ENCODE measurements at places on chromosomes 3 and 15.

GRCh38 chr15:42921342-42921731, 759 bp upstream of the TTBK2 start:
- DNase-seq: no peak

GRCh38 chr3:114718898-114719210, 425.0 kb downstream of the TIGIT start:
- no peak for DNase-seq

GRCh38 chr3:194082743-194083636, 53.0 kb upstream of the HES1 start:
- DNase-seq: no peak

GRCh38 chr15:101003081-101003480, 83.9 kb downstream of the LRRK1 start:
- DNase-seq: no peak

- no peak for DNase-seq
These were observed 18.6 kb downstream of the ATP10A start for GRCh38 chr15:25844542-25844941.

- DNase-seq: no peak
These were observed 87.8 kb downstream of the COL6A6 start for GRCh38 chr3:130604806-130605205.

DNA sequence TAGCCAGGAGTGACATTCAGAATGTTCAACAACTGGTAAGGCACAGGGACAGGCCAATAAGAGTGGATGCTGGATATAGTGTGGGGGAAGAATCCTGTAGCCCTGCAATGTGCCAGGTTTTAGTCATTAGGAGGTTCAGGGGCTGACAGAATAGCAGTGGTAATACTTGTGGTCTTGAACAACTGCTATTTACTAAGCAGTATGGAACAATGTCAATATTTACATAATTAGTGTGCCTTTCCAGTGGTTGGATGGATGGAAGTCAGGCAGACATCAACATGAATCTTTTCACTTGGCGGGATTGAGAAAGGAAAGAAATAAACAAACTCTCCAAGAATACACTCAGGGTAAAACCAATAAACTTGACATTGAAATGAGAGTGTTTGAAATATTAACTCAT, 55.1 kb downstream of the OTOL1 start:
- no peak for DNase-seq

DNA sequence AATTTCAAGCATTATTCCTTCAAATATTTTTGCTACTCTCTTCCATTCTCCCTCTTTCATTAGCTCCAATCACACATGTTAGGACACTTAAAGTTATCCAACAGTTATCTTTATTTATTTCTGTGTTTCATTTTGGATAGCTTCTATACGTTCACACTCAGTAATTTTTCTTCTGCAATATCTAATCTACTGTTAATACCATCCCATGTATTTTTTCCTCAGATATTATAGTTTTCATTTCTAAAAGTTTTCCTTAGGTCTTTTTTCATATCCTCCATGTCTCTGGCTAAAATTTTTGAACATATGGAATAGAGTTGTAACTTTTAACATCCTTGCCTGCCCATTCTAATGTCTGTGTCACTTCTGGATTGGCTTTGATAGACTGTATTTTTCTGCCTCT, 73.4 kb downstream of the CTNNB1 start:
- no peak for DNase-seq

- no peak for DNase-seq
These were observed 43.5 kb downstream of the GOLGA6L2 start for GRCh38 chr15:23403550-23403949.

- DNase-seq: no peak
These were observed 79.2 kb downstream of the ABI3BP start for GRCh38 chr3:100913870-100914648.

GRCh38 chr15:100783760-100784492, 95.7 kb upstream of the ALDH1A3 start:
- peak; percentile 72 for DNase-seq
